ENCODE measurements at places on chromosomes 5 and 9.

DNA sequence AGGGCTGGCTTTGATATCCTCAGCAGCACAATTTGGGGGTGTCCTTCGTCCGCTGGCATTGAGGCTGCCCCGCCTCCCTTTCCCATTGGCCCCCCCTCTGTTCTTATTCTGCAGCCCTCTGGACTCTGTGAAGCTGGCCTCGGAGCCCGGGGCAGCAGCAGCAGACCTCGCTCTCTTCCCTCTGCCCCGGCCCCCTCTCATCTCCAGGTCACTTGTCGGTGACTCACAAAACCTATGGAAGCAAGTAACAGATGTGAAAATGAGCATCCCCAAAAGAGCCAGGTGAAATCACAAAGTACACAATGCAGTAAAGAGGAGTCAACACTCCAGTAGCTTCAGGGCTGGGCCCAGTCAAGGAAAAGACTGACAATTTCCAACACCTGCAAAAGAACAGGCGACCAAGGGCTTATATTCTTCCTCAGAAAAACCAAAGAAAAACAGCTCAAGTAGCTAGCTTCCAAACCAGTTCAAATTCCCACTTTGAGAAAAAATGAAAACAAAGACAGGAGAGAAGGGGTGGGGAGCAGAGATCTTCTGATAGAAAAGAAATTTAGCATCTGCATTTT is 97.5 kb downstream of the ZNF608 start:
- no peak for DNase-seq

DNA sequence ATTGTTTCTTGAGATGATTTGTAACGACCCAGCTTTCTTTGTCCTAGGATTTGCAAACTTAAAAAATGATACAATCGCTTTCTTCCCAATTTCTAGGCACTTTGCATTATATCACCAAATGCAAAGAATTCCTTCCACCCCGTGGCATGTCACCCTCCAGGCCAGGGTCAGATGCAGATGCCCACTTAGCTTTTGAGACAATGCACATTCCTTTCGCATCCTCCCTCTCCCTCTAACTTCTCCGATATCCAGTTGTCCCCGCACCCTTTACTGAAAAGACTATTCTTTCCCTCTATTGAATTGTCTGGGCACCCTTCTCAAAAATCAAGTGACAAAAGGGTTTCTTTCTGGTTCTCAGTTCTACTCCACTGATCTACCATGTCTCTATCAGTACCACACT is 17.3 kb downstream of the RNF130 start:
- no peak for DNase-seq

- DNase-seq = no peak
These were observed 31.8 kb downstream of the FAXDC2 start for GRCh38 chr5:154818471-154819116.

DNA sequence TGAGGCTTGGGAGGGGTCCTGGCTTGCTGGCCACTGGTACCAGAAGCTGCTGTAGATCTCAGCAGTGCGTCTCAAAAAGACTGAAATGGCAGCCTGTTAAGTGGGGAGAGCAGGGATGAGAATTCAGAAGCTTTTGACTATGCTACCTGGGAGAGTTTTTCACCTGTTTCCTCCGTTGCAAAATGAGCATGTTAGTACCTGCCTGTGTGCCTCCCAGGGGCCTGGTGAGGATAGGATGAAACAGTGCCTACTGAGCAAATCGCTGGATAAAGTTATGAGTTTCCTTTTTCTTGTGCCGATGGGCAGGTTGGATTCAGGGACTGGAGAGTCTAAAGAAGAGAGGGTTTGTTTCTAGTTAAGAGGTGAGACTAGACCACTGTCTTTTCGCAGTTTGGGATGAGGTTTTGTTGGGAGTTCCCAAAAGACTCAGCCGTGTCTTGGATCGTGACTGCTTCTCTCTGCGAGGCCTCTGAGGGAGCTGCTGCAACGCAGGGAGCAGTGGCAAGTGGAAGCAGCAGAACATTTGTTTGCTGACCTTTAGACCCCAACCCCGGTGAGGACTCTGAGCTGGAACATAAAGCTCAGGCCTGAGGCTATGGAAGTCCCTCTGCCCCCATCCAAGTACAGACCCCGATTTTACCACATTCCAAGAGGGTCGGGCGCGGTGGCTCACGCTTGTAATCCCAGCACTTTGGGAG is 1.4 kb downstream of the RALGPS1 start:
- no peak for DNase-seq

DNA sequence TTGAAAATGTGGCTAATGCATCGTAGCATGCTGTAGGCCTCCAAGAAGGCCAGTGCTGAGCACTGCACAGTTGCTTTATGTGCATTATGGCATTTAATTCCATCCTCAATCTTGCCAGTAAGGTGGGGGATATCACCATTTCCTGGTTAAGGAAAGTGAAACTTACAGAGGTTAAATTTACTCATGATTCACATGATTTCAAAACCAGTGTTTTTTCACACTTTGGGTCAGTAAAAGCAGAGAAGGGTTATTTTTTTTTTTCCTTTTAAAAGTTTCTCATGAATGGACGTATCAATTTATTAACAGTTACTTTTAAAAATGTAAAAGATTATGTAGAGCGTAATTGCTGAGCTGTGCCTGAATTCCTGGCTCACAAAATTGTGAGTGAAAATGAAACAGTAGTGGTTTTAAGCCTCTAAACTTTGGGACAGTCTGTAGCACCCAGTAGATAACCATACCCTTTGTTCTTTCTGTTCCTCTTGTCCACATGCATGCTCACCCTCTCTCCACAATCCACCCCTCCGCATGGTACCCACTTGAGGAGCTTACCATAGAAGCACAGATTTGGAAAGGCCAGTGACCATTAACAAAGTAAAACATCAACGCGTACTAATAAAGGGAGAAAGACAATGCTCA is 21.2 kb downstream of the MAST4 start:
- no peak for DNase-seq

- DNase-seq = peak; percentile 33
These were observed 4.9 kb downstream of the TSPAN17 start for GRCh38 chr5:176652136-176652535.

- no peak for DNase-seq
These were observed 32.3 kb upstream of the UBTD2 start for GRCh38 chr5:172315587-172316493.

- no peak for DNase-seq
These were observed 5.3 kb downstream of the IL9 start for GRCh38 chr5:135890296-135890695.

GRCh38 chr5:36712706-36713105 is 106.3 kb downstream of the SLC1A3 start:
- no peak for DNase-seq

DNA sequence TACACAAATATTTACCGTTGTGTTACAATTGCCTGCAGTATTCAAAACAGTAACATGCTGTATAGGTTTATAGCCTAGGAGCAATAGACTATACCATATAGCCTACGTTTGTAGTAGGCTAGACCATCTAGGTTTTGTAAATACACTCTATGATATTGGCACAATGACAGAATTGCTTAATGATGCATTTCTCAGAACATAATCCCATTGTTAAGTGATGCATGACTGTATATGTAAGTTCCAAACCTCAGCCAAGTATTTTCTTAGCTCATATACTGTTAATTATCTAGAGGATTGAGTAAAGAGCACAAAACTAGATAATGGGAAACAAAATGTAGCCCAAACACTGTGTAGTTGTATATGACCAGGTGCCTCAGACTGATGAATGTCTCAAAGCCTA is 220.1 kb downstream of the ANXA1 start:
- DNase-seq = no peak

GRCh38 chr9:70054521-70054920 is 10.9 kb downstream of the MAMDC2 start:
- DNase-seq = no peak

DNA sequence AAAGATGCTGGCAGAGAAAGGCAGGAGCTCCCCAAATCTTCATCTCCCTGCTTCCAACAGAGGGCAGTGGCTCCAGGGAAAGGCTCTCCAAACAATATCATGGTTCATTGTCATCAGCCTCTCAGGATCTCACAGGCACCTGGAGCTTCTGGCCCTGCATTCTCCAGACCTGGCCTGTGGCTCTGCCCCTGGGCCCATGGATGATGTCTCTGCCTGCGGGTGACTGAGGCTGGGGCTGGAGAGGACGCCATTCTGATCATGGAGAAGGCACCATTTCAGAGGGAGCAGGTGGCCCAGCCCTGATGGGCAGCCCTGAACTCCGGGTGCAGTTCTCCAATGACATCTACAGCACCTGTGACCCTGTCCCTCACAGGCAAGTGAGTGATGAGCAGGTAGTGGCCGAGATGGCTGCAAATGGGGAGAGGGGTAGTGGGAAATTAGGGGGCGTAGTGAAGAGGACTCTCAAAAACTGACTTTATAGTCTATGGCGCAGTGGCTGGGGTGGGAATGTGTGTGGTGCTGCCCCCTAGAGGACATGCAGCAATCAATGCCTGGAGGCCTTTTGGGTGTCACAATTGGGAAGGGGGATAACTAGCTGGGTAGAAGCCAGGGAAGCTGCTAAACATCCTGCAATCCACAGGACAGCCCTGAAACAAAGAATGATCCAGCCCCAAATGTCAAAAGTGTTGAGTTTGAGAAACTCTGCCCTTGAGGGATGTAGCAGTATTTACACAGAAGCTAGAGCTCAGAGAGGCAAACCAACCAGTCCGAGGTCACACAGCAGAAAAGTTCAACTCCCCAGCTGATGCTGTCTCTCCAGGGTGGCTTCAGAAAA is 3.2 kb downstream of the SH3PXD2B start:
- DNase-seq = no peak

GRCh38 chr9:134293611-134294152 is 32.6 kb upstream of the RXRA start:
- DNase-seq = no peak

DNA sequence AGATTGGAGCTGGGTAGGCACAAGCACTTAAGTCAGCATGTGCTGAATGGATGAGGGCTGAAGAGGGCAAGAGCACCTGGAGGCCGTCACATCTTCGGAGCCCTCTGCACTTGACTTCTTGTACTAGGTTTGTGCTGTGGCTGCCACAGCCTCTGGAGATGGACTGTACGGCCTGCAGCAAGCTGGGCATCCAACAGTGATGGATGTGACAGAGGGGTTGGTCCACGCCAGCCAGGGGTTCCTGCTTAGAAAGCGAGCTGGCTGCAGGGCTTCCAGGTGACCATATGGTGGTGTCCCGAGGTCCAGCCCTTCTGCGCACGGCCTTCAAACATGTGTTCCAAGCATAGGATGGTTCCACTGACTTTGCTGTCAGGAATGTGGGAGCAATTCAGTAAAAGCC is 65.1 kb upstream of the PHYKPL start:
- no peak for DNase-seq

- DNase-seq = no peak
These were observed 485.6 kb downstream of the PDE4D start for GRCh38 chr5:59407967-59408366.

GRCh38 chr9:97501177-97501971 is at the start of gene TMOD1:
Gene TMOD1, plus strand, starts transcription at chr9:97501666. Its CDS starts 22,523 bp downstream, at chr9:97524189.
- DNase-seq = peak; percentile 24

- no peak for DNase-seq
These were observed 172.3 kb upstream of the GNA14 start for GRCh38 chr9:77820293-77820954.

- no peak for DNase-seq
These were observed 36.8 kb downstream of the ITK start for GRCh38 chr5:157217289-157218024.

GRCh38 chr5:90602681-90603080 is 44.1 kb downstream of the ADGRV1 start:
- no peak for DNase-seq

DNA sequence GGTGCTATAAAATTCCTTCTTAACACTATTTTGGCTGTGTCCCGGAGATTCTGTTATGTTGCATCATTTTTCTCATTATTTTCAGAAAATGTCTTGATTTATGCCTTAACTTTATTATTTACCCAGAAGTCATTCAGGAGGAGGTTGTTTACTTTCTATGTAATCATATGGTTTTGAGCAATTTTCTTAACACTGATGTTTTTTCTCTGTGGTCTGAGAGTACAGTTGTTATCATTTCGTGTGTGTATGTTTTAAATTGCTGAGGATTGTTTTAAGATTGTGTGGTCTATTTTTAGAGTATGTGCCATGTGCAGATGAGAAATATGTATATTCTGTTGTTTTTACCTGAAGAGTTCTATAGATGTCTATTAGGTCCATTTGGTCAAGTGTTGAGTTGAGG is 498.1 kb upstream of the ZNF608 start:
- no peak for DNase-seq

- no peak for DNase-seq
These were observed 220.7 kb upstream of the IL12B start for GRCh38 chr5:159550951-159551350.

GRCh38 chr5:66277981-66278380 is 133.9 kb downstream of the SREK1 start:
- no peak for DNase-seq
